Stimulated activated CD4-positive, alpha-beta T cell treated with anti-CD3 and anti-CD28 coated beads, TNF-alpha, amount 100 ng/mL, for 1 hour (primary cell): ENCODE measurements at places on chromosomes 16 and 17.

- DNase-seq: no peak
These were observed 629 bp upstream of the RNF135 start for GRCh38 chr17:30969989-30970830.

- no peak for DNase-seq
These were observed 4.6 kb downstream of the CD300LB start for GRCh38 chr17:74526681-74527080.

- DNase-seq: no peak
These were observed 610.2 kb downstream of the TMEM114 start for GRCh38 chr16:7980133-7980483.

DNA sequence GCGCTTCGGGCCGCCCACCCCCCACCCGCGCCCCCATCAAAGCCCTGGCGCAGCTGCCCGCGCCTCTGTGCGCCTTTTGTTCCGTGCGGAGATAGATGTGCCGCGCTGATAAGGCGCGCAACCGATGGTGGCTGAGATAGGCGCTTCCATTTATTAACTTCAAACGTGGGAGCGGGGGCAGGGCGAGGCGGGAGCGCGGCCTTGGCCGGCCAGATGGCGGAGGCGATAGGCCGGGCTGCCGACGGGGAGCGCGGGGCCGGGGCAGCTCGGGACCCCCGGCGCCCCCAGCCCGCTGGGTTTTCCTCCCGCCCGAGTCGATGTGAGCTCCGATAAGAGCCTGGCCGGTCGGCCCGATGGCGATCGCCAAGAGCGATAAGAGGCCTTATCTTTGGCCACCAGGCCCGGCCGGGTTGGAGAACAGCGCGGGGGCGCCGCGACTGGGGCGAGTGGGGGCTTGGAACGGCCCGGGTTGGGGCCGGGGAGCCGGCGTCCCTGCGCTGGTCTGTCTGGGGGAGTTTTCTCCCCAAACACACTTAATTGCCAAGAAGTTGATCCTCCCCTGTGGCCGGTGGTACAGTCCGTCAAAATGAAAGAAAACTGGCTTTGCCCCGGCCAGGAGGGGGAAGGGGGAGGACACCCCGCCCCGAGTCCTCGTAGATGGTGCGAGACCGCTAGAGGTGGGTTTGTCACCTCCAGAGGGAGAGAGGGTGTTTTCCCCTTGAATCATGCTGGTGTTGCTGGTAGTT lies 2.7 kb downstream of the ZFPM1 start:
- no peak for DNase-seq

GRCh38 chr16:79653373-79653891 lies 52.9 kb upstream of the MAF start:
- no peak for DNase-seq

DNA sequence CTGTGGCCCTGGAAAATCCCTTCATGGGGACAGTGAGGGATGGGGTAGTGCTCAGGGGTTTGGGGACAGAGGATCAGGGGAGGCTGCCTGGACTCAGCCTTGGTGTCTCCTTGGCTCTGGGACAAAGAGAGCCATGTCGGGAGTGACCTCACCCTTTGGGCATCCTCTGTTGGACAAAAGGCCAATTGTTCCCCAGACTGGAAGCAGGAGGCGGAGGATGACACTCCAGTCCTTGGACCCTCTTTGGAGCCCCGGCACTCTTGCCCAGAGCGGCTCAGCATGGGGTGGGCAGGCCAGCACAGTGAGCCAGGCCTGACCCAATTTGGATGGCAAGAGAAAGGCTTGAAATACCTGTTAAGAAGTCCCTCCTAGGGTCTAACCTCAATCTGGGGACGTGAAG lies 39.4 kb upstream of the PHB1 start:
- DNase-seq: no peak

DNA sequence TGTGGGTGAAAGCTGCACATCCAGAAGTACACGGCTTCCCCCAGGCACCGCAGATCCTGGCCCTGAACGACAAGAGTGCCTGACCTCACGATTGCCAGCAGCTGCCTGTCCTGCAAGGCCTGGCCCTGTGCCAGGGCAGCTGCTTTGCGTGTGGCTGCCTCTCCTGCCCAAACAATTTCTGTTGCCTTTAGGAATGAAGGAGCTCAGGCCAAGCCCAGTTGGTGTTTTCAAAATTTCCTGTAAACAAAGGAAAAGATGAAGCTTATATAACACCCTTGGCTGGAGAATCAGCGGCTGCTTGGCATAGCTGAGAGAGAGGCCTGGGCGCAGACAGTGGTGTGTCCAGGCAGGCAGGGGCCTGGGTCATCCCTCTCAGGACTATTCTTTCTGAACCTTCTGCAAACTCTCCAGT lies 11.7 kb upstream of the SLC47A2 start:
- DNase-seq: no peak

DNA sequence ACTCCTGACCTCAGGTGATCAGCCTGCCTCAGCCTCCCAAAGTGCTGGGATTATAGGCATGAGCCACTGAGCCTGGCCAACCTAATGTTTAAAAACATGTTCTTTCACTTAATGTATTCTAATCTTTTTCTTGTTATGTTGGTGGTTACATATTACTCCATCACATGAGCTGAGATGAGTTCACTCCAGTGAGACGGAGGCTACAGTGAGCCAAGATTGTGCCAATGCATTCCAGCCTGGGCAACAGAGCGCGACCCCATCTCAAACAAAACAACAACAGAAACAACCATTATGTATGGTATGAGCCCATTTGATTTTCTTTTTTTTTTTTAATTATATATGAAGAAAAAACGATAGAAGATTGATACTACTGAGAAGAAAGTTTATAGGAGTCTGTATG lies 39.6 kb downstream of the SLC39A11 start:
- DNase-seq: no peak

- no peak for DNase-seq
These were observed 140.6 kb upstream of the SOX9 start for GRCh38 chr17:71980171-71980570.

GRCh38 chr17:79325709-79326430 lies 251.2 kb downstream of the ENGASE start:
- DNase-seq: no peak

DNA sequence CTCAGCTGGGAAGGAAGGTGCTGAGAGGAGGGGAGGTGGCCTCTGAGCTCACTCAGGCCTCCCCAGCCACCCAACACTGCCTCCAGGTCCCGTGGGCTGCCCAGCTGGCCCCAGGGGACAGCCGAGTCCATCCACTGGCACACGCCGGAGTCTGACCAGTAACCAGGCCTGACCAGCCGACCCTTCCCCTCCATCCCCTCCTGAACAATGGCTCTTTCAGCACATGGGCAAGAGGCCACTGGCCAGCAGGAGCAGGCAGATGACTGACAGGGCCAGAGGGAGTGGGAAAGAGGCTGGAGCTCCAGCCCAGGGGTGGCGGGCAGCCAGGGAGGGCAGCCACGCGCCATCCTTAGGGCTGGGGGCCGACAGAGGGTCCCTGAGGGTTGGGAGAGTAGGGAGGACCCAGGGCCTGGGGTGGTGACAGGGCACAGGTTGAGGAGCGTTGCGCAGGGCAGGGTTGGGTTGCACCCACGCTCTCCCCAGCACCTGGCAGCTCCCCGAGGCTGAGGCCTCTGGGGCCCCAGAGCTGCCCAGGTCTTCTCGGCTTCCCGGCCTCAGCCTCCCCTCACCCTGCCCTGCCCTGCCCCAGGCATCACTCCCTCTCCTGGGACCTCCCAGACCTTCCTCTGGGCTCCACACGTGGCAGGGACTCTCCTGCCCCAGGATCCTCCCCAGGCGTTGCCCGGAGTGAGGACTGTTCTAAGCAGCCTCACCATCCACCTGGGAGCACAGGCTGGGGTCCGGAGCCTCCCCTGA lies 20.2 kb upstream of the SLC38A10 start:
- DNase-seq: no peak

- no peak for DNase-seq
These were observed 82.3 kb downstream of the MARCHF10 start for GRCh38 chr17:62725791-62726249.

- peak; percentile 40 for DNase-seq
These were observed 9.9 kb downstream of the CMTM2 start for GRCh38 chr16:66588981-66589713.

GRCh38 chr17:78272181-78272913 lies 40.9 kb downstream of the TMEM235 start:
- DNase-seq: no peak

DNA sequence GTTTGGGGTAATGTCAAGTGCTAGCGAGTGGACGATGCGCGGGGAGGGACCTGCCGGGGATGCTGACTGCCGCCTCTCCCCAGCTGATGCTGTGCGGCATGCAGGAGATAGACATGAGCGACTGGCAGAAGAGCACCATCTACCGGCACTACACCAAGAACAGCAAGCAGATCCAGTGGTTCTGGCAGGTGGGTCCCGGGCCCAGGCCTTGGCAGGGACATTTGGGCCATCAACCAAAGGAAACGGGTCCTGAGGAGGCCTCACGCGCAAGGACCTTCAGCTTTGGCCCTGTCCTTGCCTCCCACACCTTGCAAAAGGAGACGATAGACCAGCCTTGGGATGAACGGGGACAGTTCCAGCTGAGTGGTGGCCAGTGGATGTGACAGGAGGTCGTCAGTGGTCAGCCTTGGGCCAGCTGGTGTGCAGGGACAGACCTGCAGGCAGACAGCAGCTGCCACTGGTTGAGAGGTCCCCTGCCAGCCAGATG lies 13.6 kb upstream of the CLEC18A start:
- no peak for DNase-seq

GRCh38 chr17:27968206-27968732 lies 74.2 kb upstream of the NLK start:
- DNase-seq: no peak

DNA sequence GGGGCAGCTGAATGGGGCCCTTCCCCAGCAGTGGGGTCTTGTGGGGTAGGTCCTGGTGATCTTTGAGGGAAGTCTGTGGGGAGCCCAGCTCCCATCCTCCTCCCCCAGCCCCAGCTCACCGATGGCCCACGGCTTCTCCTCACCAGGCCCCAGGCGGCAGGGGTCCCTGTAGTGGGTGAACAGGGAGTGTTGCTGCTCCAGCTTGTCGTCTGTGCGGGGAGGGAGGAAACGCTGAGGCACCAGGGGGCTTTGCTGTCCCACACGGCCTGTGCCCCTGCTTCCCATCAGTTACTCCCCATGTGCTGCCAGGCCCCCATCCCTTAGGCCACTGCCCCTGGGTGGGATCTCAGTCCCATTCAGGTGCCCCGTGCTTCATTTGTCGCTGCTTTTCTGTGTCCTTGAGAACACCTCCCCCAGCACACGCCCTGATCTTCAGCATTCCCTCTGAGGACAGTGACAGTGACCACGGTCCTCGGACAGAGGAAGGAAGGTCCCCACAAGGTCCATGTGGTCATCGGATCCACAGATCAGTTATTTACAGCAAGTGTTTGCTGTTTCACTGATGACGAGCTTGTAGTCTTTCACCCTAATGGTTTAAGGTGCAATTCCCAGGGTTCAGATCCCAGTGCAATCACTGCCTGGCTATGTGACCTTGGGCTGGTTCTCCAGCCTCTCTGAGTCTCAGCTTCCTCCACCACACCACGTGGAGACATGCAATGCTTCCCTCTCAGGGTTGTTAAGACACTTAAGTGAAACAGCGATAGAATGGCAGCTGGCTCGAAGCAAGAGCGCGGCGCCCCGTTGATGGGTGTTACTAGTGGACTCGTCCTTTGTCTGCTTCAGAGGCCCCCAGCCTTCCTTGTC lies 53.1 kb downstream of the PRMT7 start:
- no peak for DNase-seq

DNA sequence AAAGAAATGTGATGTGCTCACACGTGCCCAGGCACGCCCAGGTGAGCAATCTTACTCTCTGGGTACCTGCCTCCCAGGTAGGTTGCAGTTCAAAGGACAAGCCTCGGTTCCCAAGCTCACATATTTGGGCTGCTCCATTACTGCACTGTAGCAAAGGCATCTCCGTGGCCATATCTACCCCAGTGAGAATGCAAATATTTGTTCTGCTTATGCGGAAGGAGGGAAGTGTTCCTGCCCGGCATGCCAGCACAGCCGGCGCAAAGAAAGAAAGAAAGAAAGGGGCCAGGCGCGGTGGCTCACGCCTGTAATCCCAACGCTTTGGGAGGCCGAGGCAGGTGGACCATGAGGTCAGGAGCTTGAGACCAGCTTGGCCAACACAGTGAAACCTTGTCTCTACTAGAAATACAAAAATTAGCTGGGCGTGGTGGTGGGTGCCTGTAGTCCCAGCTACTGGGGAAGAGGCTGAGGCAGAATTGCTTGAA lies 30.7 kb downstream of the SLC43A2 start:
- no peak for DNase-seq

GRCh38 chr17:48617471-48618255 lies 2.6 kb upstream of the HOXB8 start:
- DNase-seq: no peak

DNA sequence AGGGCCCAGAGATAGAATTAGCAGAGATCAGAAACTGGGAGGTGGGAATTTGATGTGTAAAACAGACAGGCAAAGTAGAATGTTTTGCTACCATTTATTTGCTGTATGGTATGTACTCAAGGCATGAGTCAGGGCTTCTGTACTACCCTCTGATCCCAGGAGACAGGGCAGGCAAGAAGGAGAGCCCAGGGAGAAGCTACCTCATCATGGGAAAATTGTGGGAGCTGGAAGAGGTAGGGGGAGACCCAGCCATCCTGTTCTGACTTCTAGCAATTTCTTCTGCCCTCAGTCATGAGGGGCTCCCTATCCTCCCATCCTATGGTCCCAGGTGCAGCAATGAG lies 1.7 kb upstream of the PIGS start:
- DNase-seq: no peak

DNA sequence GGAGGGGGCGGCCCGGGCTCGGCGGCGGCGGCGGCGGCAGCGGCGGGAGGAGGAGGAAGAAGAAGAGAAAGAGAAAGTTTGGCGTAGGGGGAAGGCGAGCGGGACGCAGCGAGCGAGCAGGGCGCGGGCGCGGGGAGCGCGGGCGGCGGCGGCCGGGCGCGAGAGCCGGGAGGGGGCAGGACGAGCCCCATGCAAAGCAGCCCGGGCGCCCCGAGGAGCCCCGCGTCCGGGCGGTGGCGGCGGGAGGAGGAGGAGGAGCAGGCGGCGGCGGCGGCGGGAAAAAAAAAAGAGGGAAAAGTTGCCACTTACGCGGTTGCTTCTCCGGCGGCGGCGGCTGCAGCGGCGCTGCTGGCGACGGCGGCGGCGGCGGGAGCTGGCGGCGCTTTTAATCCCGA lies 10.3 kb upstream of the ZFHX3 start:
- no peak for DNase-seq

- no peak for DNase-seq
These were observed 10.8 kb downstream of the MRPS23 start for GRCh38 chr17:57838857-57839570.

GRCh38 chr16:63539276-63539675 lies 1503.0 kb upstream of the CDH8 start:
- DNase-seq: no peak

DNA sequence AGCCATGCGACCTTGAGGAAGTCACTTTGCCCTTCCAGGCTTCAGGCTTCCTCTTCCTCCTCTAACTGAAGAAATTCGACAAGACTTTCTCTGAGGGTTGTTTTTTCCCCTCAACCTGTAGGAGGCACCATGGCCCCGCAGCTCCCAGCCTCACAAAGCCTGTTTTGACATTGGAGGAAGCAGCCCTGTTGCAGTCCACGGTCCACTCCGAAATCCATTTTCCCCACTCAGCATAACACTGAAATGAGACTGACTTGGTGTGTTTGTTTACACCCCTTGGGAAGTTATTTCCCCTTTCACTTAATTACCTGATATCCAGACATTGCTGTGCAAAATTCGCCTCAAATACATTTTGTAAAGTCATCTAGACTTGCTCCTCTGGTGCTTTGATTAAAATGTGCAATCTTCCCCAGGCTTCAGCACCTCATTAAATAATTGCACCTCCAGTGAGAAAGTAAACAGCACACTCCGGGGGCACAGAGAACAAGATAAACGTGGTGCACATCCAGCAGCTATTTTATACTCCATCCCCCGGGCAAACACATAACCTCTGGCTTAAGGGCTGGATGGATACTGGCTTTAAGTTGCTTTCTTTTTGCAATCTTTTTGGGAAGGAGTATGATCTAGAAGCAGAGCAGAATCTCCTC lies 41.4 kb upstream of the PIRT start:
- DNase-seq: no peak
